ENCODE measurements at places on chromosomes 16 and 17.

GRCh38 chr17:27868565-27868964 lies 24.6 kb downstream of the LYRM9 start:
- DNase-seq, result no peak

- no peak for DNase-seq
These were observed 43.0 kb downstream of the RNF112 start for GRCh38 chr17:19454074-19454473.

DNA sequence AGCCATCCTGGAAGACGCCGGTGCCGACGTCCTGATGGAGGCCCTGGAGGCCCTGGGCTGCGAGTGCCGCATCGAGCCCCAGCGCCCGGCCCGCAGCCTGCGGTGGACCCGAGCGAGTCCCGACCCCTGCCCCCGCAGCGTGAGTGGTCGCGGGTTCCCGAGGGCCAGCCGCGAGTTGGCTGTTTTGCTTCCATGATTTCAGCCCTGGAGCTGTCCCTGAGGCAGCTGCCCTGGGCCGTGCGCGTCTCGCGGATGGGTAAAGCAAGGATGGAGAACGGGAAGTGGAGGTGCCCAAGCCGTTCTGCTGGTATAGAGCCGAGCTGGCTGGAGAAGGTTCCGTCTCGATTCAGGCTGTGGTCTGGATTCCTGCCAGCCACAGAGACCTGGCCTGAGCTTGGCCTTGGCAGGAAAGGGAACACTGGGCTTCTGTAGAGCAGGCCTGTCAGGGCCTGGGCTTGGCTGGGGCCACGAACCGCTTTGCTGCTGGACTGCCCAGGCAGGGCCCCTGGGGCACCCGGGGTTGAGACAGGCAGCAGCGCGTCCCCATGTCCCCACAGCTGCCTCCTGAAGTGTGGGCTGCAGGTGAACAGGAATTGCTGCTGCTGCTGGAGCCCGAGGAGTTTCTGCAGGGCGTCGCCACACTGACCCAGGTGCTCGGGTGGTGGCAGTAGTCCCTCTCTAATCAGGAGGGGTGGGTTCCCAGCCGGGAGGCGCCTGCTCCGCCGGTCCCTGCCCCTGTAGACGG lies 941 bp upstream of the MRPS34 start:
- no peak for DNase-seq

- no peak for DNase-seq
These were observed 501.4 kb upstream of the WSB1 start for GRCh38 chr17:26792486-26792885.

DNA sequence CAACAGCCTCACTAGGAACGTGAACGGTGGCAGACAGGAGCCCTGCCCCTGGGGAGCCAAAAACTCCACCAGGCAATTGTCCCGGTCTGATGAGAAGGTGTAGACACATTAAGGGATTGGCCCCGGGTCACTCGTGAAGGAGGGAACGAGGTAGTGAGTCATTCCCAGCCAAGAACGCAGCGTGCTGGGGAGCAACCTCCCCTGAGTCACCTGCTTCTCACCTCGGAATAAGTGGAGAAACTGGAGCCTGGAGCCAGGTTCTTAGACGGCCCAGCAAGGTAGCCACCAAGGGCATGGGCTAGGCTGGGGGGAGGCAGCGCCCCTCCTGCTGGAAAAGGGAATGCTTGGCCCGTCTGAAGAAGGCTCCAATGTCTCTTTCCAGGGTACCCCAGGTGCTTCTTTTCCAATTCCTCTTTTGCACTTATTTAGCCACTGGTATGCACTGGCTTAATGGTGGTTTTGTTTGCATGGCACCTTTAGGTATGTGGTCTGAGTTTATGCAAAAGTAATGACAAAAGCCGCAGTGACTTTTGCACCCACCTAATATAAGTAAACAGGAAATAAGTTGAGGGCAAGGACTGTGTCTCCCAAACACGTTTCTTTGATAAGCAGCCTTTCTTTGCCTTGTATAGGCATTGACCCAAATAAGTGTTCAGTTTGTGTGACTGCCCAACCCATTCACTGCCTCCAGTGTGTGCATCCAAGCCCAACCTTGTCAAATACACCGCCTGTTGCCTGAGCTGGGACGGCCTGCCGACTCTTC lies 1.8 kb upstream of the HELZ start:
- no peak for DNase-seq

DNA sequence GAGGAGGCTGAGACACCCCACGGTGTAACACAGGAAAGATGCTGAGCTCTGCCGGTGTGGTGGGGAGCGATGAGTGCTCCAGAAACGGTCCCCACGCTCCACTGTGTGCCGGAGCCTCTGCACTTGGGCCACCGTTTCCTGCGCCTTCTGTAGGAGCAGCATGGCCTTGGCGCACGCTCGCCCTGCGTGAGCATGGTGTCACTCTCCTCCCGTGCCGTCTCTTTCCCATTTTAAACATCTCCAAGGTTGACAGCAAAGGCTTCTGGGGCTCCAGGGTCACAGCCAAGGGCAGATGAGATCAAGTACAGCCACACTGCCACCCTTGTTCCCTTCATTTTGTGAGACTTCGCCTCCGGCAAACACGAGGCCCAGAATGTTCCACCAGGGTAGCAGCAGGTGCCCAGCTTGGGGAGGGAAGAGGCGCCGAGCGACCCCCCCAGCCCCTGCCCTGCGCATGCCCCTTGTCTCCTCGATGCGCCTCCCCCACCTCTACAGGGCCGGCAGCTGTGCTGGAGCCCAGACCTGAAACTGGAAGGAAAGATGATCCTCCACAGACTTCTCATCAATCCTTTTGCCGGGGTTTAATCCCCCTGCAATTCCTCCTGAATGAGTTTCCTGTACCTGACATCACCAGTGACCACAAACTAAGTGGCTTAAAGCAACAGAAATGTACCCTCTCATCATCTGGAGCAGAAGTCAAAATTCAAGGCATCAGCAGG lies 19.9 kb upstream of the OSGIN1 start:
- no peak for DNase-seq

GRCh38 chr16:1152651-1153259 lies at the start of gene CACNA1H:
CACNA1H (plus strand) TSS chr16:1153106; CDS start chr16:1153738, 632 bp downstream.
- DNase-seq, result no peak

DNA sequence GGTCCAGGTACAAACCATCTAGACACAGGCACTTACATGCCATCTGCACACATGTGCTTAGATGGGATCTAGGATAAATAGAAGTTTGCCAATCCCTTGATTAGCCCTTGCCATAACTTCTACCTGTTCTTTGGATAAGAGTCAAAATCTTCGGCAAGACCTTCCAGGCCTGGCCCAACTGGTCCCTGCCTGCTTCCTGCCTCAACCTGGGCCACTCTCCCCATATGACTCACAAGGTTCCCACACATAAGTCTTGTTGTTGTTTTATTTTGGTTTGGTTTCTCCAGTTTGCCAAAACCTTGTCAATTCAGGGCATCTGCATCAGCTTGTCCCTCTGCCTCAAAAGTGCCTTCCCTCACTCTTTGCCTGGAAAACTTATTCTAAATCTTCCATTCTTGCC lies 95.3 kb upstream of the XYLT1 start:
- no peak for DNase-seq

DNA sequence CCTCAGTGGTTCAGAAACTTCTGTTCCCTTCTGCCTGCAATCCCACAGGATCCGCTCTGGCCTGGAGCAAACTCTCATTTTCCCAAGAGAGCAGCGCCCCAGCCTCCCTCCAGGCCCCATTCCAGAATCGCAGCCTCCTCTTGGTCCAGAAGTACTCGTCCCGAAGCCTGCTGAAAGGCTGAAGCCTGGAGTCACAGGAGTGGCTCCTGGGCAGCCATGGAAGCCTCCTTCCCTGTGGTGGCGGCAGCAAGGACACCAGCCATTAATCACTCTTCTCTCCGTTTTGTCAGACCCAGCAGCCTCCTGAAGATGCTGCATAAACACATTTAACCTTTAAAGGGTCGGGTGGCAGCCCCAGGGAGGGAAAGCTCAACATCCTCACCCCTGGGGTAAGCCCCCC lies 66.9 kb upstream of the TNRC6C start:
- no peak for DNase-seq

GRCh38 chr16:88393034-88393433 lies 10.3 kb downstream of the ZNF469 start:
- DNase-seq, result no peak

DNA sequence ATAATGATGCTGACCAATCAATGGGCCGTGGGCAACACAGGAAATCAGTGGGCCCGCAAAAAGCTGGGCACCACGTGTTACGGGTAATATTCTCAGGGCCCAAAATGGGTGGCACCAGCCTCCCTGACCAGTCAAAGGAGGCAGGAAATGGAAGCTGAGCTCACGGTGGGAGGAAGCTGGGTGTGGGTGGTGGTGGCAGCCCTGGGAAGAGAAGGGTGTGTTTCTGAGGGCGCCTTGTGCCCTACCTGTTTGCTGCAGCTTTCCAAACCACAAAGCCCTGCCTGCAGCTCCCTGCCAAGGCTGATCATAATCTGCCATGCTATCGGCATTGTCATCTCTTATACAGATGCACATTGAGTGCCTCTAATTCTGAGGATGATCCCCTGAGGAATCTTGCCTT lies 457.9 kb downstream of the SLC39A11 start:
- no peak for DNase-seq

DNA sequence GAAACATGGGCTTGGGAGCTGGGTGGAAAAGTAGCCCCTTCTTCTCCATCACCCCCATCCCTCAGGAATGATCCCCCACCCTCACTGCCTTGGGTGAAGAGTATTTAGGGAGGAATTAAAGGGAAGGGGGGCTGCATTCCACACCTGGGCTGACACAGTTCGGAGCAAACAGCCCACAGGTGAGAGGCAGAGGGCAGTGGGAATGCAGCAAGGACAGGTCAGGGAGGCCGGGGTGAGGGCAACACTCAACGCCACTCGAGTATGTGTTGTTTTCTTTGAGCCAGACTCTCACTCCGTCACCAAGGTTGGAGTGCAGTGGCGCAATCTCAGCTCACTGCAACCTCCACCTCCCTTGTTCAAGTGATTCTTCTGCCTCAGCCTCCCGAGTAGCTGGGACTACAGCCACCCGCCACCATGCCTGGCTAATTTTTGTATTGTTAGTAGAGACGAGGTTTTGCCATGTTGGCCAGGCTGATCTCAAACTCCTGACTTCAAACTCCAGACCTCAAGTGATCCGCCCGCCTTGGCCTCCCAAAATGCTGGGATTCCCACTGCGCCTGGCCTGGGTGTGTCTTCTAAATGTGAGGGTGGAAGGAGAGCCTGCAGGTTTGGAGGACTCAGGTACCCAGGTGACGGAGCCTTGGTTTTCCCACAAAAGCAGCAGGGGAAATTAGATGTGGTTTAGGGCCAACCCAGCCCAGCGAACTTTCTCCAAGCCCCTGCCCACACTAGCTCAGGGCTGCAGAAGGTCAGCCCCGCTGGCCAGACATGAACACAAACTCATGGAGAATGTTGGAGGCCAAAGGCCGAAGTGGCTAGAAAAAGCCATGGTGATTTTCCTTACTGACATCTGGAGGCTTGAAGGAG lies 21.2 kb upstream of the ITGA3 start:
- DNase-seq, result no peak

GRCh38 chr17:19973156-19973555 lies 4.5 kb downstream of the AKAP10 start:
- DNase-seq, result no peak

GRCh38 chr16:75322740-75323139 lies 71.3 kb upstream of the BCAR1 start:
- DNase-seq, result no peak

GRCh38 chr17:52237151-52237550 lies 78.6 kb upstream of the CA10 start:
- DNase-seq, result peak; percentile 7

DNA sequence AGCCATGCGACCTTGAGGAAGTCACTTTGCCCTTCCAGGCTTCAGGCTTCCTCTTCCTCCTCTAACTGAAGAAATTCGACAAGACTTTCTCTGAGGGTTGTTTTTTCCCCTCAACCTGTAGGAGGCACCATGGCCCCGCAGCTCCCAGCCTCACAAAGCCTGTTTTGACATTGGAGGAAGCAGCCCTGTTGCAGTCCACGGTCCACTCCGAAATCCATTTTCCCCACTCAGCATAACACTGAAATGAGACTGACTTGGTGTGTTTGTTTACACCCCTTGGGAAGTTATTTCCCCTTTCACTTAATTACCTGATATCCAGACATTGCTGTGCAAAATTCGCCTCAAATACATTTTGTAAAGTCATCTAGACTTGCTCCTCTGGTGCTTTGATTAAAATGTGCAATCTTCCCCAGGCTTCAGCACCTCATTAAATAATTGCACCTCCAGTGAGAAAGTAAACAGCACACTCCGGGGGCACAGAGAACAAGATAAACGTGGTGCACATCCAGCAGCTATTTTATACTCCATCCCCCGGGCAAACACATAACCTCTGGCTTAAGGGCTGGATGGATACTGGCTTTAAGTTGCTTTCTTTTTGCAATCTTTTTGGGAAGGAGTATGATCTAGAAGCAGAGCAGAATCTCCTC lies 41.4 kb upstream of the PIRT start:
- DNase-seq, result no peak

DNA sequence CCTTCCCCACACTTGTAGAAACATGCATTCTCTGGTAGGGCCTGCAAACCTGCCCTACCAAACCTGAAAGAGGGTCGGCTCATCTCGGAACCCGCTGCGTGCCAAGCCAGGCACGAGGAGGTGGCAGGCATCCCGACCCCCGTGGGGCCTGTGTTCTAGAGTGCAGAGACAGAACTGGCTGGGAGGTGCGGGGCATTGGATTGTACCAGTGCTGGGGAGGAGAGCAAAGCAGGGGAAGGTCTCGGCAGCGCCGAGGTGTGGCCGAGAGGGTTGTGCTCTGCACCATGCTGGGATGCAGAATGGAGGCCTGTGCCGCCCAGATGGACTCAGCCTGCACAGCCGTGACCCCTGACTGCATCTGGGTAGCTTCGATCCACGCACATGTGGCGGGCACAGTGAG lies 17.8 kb upstream of the MC1R start:
- no peak for DNase-seq

DNA sequence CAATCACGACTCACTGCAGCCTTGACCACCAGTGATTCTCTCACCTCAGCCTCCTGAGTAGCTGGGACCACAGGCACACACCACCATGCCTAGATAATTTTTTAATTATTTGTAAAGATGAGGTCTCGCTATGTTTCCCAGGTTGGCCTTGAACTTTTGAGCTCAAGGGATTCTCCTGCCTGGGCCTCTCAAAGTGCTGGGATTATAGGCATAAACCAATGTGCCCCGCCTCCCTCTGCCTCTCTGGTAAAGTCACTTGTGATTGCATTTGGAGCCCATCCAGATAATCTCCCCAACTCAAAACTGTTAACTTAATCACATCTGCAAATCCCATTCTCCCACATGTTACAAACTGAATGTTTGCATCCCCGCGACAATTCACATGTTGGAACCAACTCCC lies 11.8 kb upstream of the PECAM1 start:
- no peak for DNase-seq

- no peak for DNase-seq
These were observed 95.6 kb downstream of the WSCD1 start for GRCh38 chr17:6165806-6166205.
